ENCODE measurements at places on chromosomes 12 and 14.

GRCh38 chr12:89479982-89480381, 44.6 kb downstream of the GALNT4 start:
- no peak for DNase-seq

DNA sequence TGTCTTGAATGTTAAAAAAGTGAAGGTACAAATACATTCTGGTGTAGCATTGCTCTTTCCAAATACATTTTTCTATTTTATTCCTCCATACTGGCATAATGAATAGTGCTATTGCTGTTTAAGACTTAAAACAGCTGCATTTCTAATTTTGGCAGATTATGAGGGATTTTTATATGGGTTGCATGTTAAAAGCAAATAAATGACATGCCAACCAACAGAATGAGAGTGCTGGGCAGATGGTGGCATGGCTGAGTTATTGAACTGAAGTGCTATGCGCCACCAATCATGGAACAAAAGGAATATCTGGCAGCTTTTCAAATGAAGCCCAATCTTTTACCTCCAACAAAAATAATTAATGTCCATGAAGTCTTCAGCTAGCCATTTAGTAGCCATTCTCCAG, 215.0 kb downstream of the PRKD1 start:
- DNase-seq, result no peak

DNA sequence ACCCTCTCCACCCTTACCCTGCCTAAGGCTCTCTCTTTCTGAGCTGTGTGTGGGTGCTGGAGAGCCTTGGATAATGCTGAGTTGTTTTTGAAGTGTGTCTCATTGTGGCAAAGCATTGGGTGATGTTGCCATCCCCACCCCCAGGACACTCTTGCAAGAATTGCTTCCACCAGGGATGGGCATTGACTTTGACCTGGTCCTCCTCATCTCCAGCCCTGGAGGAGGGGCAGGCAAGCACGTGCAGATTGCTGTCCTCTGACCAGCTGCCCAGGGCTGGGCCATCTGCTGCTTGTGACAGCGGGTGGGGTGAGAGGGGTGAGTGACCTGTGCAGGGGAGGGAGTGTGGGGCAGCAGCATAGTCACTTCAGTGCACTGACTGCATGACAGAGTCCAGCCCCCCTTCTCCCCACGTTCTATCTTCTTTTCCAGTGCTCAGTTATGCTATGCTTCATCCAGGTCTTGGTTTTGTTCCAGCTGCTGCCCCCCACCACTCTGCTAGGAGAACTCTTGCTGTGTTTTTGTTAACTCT, 26.2 kb downstream of the SUSD6 start:
- DNase-seq, result no peak

DNA sequence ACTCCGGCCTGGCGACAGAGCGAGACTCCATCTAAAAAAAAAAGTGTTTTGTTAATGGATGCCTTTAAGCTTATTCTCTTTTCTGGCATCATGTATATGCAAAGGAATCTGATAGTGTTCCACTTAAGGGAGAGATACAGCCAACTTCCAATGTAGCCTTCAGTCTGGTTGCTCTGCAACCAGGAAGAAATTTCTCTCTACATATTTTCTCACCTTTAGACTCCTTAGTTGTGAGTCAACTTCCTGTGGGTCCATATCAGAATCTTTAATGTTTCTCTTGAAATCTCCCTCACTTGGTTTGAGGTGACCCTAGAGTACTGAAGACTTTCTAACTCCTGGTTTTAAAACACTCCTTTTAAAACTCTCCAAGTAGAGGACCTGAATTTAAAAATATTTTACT, 340.4 kb downstream of the SLC6A15 start:
- DNase-seq, result no peak

DNA sequence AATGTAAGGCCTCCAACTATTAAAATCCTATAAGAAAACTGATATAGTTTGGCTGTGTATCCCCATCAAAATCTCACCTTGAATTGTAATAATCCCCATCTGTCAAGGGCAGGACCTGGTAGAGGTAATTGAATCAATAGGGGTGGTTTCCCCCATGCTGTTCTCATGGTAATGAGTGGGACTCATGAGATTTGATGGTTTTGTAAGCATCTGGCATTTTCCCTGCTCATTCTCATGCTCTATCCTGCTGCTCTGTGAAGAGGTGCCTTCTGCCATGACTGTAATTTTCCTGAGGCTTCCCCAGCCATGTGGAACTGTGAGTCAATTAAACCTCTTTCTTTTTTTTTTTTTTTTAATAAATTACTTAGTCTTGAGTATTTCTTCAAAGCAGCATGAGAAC, 31.9 kb downstream of the TSPAN19 start:
- no peak for DNase-seq

DNA sequence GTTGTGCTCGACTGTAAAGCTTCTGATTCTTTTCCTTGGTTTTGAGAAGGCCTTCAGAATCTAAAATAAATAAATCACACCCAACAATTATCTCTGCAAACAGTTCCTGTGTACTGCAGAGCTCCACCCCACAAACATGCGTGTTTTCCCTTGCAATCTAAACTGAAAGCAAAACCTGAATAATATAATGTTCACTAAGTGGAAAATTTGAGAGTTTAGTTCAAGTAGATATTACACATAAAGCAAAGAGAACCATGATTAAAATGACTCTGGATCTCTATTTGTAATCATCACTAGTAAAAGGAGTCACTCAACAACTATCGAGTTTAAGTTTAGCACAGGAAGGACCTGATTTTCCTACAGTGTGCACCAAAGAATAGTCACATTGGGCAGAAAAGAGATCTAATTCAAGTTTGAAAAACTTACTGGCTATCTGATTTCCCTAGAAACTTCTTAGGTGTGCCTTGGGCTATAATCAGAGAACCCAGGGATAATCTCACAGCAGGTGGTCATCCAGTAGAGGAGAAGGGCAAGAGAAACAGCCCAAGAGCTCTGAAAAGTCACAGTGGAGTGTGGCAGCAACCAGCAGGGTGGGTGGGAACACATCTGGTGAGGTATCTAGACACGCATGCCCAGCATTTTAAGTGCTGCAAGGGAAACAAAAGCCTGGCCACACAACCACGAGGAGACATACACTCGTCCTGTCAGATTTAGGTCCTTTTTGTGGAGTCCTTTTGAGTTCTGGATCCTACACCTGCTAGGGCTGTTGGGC, 25.4 kb downstream of the ATG14 start:
- no peak for DNase-seq

- peak; percentile 72 for DNase-seq
Observed at GRCh38 chr12:53219292-53219955, 12.4 kb upstream of the ITGB7 start.

- no peak for DNase-seq
Observed at GRCh38 chr14:78709795-78710557, 539.8 kb downstream of the NRXN3 start.

DNA sequence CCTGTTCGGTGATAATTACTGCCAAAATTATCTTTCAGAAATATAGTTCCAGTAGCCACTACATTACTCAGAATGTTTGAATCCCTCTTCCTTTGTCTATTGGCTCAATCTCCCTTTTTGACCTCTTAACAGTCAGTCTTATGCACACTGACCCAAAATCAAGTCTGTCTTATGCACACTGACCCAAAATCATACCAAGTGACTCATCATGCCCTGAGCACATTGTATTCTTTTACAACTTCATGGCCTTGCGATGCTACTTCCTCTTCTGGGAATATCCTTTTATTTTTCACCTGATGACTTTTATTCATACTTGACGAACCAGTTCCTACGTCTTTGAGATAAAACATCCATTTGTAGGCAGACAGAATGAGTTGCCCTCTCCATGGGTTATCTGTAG, 182.3 kb downstream of the NPAS3 start:
- DNase-seq, result no peak

DNA sequence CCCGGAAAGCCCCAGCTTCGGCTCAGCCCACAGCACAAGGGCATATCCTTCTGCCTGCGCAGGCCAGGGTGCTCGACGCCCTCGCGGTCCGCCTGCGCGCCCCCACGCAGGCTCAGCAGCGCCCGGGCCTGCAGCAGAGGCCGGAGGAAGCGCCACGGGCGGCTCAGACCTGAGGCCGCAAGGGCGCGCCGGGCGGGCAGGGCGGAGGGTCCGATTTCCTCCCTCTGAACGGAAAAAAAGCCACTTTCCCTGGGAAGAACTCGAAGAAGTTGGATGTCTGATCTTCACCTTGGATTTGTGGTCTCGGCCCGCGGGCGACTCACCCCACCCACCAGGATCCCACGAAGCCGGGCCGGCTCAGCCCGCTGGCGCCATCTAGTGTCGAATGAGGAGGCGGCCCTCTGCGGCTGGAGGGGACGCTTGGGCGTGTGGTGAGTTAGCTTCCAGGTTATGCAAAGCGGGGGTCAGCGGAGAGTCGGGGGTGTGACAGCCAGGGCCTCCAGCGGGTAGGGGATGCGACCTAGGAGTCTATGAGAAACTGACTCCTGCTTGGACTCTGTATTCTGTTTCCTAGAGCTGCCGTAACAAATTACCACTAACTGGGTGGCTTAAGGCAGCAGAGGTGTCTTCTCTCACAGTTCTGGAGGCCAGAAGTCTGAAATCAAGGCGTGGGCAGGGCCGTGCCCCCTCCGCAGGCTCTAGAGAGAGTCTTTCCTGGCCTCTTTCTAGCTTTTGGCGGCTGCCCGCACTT, 40.0 kb upstream of the SRSF5 start:
- peak; percentile 84 for DNase-seq

DNA sequence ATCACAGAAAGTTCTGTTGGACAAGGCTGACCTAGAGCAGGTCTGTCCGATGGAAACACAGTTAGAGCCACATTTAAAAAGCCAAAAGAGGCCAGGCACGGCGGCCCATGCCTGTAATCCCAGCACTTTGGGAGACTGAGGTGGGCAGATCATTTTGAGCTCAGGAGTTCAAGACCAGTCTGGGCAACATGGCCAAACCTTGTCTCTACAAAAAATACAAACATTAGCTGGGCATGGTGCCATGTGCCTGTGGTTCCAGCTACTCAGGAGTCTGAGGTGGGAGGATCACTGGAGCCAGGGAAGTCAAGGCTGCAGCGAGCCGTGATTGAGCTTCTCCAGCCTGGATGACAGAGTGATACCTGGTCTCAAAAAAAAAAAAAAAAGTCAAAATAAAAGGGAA, 14.9 kb downstream of the UBE3B start:
- DNase-seq, result no peak

DNA sequence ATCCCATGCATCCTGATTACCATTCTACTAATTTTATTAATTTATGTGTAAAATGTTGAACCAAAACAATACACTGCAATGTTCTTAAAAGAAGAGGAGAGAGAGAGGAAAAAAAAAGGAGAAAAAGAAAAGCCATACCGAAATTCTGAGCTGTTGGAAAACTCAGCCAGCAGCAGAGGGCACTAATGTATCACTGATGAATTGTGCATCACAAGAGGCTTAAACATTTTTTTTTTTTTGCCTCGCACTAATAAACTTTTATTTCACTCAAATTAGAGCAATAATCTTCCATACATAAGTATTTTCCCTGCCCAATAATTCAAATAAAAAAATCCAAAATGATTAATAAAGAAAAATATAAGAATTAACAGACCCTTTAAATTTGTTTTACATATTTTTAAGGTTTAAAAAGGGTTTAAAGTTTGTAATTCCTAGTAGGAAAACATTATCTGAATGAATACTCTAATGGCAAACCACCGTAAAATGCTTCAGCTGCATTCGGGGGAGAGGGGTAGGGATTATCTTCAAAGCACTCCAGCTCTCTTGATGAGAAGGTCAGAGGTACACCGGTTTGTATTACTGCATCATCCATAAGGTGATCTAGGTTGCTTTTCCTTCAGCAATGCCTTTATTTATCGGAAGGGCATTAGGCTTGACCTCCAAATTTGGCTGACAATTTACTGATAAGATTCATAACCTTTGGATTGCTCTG, 41.9 kb downstream of the ATP23 start:
- peak; percentile 35 for DNase-seq

DNA sequence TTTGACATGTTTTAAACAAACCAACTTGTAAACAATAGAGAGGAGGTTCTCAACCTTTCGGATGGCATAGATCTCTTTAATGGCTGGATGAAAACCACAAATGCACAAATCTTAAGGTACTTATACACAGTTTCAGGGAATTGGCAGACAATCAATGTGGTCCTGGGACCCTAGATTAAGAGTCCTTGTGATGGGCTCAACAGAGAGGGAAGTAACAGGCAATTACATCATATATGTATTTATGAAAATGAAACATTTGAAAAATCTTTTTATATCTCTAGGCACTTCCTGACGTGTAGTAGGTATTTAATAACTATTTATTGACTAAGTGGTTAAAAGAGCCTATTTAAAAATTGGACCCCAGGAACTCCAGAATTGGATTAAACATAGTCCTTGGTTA, 897 bp downstream of the ACTR10 start:
- DNase-seq, result no peak

- DNase-seq, result no peak
Observed at GRCh38 chr14:36085861-36086260, 90.7 kb downstream of the PTCSC3 start.

DNA sequence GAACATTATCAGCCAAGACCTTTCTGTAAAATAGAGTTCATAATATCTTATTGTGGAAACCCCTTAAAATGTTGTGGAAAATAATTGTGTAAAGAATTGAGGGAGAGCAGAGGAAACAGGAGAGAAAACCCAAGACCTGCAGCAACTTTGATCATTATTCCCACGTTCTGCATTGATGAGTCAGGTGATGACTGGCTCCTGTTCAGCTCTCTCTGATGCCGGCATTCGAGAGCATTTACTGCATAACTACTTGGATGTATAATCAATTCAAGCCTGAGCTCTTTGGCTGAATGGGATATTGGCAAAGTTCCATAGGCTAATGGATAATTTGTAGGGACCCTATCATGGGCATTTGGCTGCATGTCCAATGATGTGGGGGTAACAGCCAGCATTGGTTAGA, 176.3 kb upstream of the ARID2 start:
- DNase-seq, result no peak

GRCh38 chr14:102785595-102785963, 8.3 kb downstream of the TRAF3 start:
- no peak for DNase-seq

DNA sequence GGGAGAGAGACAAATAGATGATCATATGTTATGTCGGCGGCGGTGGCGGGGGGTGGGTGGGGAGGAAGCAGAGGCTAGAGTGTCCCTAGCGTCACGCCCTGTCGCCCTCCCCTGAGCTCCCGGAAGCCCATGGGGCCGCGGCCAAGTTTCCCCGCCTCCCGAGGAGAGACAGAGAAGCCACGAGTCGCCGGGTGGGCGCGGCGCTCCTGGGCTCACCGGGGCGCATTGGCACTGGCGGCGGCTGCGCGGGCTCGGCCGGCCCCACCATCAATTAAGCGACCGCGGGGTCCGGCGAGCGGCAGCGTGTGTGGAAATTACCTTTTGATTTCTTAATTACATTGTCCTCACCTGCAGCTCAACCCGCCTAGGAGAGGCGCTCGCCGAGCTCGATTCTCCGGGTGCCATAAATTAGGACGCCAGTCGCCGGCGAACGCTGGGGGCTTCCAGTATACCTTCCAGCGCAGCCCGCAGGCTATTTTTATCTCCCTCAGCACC, 119.9 kb upstream of the LHX5 start:
- DNase-seq, result peak; percentile 61

- no peak for DNase-seq
Observed at GRCh38 chr14:103315941-103316340, 18.1 kb upstream of the EIF5 start.

DNA sequence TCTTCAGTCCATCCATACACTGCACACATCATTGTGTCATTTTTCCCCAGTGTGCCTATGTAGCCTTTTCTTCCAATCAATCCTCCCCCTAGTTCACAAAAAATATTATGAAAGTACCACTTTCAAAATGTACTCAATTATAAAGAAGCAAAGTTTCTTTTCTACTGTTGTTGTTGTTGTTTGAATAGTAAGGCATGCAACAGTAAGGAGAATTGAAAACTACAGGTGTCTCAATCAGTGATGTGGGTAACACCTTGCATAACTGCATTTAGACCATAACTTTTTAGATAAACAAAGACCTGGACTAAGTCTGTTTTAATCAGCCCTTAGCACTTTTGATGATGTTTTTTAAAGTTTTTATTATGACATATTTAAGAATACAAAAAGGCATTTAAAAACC, 104.4 kb downstream of the EML5 start:
- DNase-seq, result no peak
